GM19239 (cell line): ENCODE measurements at places on chromosomes 3 and 15.

- DNase-seq, result no peak
Observed at GRCh38 chr3:151382671-151383070, 1.9 kb downstream of the P2RY12 start.

DNA sequence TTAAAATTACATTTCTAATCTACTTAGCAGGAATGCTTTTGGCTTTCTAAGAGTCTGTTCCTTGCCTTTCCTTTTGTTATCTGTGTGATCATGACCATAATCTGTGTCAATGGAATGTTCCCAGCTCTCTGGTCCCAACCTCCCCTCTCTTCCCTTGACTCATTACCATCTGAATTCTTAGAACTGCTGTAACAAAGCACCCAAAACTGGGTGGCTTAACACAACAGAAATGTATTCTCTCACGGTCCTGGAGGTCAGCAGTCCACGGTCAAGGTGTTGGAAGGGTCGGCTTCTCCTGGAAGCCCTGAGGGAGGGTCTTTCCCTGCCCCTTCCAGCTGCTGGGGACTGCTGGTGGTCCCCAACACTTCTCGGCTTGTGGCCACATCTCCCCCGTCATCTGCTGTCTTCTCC lies 81.1 kb downstream of the LRRK1 start:
- no peak for DNase-seq

DNA sequence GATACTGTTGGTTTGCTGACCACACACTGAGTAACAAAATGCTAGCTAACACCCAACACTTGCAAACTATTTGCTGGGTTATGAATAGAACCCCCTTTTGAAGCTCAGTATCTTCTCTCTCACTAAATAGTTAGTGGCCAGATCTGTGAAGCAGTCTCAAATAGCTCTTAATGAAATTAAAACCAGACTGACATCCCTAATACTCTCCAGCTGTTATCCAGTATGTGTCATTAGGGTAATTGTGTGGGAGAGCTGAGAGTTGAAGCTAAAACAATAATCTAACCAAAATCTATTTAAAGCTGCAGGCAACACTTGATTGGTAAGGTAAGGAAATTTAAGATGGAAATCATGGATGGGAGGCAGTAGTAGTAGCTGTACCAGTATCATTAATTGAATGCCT lies 110.4 kb upstream of the RORA start:
- no peak for DNase-seq

DNA sequence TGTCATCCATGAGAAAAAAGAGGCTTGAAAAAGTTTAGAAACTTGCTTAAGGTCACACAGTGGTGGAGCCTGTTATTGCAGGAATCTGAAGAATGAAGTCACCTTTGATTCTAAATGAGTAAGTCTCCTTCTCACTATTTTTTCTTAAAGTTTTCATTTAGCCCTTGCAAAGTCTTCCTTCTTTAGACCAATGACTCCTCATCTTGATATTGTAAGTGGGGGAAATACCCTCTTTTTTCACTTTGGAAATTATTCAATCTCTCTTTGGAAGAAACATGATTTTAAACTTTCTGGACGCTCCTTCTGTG lies 787 bp upstream of the SLMAP start:
- no peak for DNase-seq

DNA sequence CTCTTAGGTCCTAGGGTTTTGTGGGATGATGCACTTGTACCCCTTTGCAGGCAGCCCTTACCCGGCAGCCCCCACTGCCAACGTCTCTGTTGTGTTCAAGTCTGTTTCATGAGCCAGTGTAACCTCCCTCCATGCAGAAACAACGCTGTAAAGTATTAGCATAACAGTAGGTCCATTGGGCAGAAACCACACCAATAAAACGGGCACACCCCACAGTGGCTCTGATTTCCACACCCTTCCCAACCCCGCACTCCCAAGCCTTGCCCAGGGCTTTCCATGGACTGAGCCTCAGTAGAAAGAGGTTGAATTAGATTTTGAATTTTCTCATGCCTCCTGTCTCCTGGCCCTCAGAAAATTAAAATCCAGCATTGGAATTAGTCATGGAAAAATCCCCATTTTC lies 124.5 kb downstream of the CACNA1D start:
- no peak for DNase-seq

DNA sequence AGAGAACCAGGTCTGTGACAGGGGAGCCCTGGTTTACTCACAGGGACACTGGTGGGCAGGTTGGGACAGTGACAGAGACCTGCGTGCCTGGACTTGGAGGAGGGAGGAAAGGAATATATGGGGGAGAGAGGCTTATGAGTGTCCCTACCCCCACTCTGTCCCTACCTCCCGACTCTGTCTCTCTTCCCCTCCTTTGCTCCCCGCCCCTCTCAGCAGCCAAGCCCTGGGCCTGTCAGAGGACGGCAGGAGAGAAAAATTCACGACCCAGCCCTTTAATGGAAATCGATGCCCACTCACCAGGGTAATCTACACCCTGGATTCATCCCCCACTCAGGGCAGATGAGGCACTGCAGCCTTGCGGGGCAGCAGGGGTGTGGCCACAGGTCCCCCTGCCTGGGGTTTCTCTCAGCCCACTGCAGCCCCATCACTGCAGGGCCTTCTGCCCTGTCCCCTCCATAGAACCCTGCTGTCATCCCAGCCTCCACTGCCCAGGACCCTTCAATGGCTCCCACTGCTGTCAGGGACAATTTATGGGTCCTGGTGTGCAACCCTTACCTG lies 135.9 kb upstream of the LINGO1 start:
- no peak for DNase-seq

DNA sequence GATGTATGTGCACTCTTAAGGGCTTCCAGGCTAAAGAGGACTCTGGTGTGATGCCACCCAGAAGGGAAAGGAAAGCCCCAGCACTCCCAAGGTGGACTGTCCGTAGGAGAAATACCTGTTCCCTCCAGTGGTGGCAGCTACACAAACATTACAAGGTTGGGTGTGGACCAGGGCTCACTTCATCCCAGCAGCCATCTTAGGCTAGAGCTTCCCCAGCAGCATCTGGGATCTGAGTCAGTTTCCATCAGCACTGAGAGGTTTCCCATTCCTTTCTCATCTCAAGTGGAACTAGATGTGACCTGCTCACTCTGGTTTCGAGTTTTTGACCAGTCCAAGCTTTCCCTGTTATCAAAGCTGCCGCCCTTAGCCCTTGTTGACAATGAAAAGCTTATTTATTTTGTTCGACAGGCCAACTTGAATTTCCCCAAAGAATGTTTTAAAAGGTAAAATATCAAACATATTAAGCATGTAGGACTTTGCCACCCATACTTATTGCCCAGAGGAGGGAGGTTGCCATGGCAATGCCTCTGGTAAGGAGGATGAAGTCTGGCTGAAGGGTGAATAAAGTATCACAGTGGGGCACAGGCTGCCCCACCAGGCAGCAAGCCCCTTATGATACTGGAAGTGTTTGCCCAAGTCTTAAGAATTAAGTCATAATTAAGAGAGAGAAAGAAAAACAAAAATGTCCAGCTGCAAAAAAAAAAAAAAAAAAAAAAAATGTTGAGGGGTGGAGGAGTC lies 28.9 kb downstream of the CLDN18 start:
- no peak for DNase-seq
